Hematopoietic multipotent progenitor cell treated with erythropoietin and hydrocortisone succinate and interleukin-3 and kit ligand, for 15 days (in vitro differentiated cells): ENCODE measurements at places on chromosomes 2 and 18.

DNA sequence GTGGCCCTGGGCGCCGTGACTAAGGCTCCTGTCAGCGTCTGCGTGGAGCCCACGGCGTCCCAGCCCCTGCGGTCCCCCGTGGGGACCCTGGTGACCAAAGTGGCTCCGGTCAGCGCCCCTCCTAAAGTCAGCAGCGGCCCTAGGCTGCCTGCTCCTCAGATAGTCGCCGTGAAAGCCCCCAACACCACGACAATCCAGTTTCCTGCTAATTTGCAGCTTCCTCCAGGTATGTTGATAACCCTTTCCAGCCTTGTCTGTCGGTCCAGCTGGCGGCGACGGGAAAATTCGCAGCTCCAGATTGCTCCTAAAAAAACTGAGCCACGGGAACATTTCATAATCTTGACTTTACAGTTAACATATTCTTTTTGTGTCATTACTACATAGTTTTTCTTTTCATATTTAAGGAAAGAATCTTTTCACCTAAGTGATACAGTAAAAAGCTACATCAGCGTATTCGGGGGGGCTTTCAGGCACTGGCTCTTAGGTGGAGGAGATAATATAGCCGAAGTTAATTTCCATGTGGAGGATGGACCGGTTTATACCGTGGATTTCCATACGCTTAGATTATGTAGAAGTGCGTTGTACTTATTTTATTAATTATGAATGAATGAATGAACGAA, 916 bp downstream of the TAF4B start:
- DNase-seq, result no peak

DNA sequence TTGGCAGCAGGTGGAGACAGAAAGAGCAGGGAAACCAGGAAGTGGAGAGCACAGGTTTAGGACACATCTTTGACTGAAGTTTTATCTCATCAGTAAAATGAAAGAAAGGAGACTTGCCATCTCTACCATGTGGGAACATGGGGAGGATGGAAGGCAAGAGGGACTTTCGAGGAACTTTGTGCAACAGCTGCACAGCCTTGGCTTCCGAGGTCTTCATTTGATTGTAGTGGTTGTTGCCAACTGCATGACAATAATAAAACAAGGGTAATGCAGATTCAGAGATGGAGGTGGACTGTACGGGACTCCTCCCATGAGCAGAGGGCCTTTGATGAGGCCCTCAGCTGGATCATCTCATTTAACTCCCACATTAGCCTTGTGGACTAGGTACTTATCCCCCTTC, 49.3 kb upstream of the FZD7 start:
- no peak for DNase-seq

GRCh38 chr2:171287611-171288010, 126.9 kb upstream of the TLK1 start:
- DNase-seq, result no peak

DNA sequence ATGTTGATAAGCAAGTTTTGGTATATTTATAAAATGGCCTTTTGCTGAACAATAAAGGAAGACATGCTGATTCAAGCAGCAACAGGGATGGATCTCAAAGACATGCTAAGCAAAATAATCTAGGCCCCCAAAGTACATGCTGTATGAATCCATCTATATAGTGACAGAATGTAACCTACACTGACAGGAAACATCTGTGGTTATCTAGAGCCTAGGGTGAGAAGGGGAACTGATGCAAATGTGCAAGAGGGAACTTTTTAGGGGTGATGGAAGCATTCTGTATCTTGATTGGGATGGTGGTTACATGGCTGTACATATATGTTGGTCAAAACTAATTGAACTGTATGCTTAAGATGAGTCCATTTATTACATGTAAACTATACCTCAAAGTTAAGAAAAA, 24.2 kb downstream of the CNRIP1 start:
- DNase-seq, result no peak

GRCh38 chr2:149115781-149116180, 77.3 kb downstream of the LYPD6B start:
- DNase-seq, result no peak
